GM10248 (cell line): ENCODE measurements at places on chromosomes 3 and 15.

- no peak for DNase-seq
Observed at GRCh38 chr15:93980261-93980911, 251.0 kb upstream of the MCTP2 start.

DNA sequence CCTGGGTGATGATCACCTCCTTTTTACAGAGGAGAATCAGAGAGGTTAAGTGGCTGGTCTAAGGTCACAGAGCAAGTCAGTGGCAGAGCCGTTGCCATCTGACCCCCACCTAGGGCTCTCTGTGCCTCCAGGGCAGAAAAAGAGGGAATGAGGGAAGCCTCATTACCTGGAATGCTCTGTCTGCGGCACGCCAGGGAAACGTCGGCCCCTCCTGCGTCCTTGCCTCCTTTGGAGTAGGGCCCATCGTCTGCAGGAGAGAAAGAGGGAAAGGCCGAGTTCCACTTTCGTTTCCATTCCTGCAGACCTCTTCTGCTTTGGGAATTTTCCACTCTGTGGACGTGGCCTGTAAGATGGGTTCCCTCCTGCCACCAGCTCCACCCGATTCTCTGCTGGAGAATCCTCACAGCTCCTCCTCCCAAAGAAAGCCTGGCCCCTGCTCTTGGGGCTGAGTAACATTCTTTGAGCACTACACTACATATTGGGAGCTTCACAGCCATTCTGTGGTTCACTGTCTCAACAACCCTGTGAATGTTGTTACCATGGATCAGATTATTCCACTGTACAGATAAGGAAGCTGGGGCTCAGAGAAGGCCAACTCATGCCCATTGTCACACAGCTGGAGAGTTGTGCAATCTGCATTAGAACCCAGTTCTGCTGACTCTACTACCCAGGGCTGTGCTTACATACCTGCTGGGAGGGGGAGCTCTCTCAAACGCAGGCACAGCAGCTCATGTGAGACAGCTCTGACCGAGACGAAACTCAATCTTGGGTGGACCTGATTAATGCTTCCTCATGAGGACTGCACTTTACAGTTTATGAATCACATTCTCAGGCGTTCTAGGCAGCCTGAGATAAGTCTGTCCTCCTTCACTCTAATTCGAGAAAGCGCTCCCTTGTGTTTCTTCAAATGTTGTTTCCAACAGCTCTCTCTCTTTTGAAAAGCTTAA, 14.2 kb downstream of the GRIP2 start:
- no peak for DNase-seq

DNA sequence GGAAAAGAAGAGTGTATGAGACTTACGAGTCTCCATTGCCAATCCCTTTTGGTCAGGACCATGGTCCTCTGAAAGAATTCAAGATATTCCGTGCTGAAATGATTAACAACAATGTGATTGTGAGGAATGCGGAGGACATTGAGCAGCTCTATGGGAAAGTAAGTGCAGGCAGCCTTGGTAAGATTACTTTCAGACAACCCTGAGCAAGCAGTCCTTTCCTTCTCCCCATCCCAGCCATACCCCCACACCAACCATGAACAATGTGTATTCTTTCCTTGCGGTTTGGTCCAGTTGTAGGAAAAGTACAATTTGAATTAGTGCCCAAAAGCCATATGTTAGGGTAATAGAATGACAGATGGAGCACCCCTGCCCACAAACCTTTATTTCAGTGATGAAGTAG, 5.6 kb downstream of the TSEN2 start:
- DNase-seq = no peak

DNA sequence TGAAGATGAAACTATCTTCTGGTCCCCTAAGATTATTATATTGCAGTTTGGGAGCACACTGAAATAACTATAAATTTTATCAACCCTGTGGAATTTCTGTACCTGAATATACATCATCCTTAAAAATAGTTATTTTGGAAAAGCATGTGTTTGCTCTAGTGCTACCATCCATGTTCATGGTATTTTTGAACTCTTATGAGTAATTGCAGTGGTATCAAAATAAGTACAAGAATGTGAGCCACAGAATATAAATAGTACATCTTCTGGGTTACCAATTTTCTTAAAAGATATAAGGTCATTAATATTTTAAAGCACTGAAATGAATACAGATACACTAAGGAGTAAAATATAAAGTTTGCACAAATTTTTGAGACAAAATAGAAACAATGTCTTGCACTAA, 206.5 kb downstream of the CBLB start:
- no peak for DNase-seq

DNA sequence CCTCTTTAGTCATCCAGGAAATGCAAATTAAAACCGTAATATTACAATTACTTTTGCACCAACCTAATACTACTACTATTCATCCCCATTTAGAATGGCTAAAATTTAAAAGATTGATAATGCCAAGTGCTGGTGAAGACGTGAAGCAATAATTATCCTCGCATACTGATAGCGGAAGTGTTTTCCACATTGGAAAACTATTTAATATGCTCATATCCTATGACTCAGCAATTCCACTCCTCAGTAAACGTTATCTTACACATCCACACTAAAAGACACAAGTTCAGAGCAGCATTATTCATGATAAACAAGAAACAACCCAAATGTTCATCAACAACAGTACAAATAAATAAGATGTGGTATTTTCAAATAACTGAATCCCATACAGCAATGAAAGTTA, 70.6 kb downstream of the VPS13C start:
- DNase-seq = no peak

GRCh38 chr3:8365541-8365940, 136.1 kb upstream of the LMCD1 start:
- no peak for DNase-seq

DNA sequence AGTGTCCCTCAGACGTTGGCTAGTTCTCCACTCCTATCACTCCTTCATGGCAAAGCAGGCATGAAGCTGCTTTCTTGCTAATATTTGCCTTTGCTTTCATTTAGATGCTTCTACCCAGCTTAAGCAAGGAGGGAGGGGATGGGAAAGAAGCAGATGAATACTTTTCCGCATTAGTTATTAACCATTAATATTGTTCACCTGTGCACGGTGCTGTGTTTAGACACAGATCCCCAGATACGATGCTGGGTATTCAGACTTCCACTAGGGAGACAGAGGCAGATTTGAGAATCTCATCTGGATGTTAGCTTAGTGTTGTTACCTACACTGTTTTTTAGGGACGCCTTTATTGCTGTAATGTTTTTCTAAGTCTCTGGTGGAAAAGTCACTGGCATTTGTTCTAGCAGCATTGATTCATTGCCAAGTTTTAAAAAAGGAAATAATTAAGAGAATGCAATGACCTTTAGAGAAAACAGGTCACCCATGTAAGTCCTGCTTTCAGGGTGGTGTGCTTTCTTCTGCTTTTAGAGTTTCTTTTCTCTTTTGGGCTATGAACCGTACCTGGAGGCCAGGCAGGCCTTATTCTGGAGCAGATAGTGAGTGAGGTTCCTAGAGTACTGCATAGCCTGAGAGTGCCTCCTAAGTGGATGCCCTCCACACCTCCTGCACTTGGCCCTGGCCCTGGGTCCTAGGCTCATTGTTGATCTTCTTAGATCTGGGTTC, 55.5 kb downstream of the MYZAP start:
- peak; percentile 26 for DNase-seq

DNA sequence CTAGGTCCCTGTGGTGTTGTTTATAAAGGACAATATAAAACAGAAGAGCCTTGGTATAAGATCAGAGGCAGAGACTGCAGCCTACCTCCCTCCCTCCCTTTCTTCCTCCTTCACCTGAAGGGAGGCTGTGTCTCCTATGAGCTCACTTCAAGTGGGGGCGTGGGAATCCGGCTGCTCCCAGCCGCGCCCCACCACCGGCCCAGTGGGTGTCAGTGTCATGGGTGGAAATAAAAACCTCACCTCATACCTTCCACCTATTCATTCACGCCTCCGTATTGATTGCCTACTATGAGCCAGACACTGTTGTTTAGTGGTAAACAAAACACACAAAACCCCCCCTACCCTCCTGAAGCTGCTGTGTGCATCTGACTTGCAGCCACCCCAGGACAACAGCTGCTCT, 181.9 kb downstream of the PDZRN3 start:
- no peak for DNase-seq

DNA sequence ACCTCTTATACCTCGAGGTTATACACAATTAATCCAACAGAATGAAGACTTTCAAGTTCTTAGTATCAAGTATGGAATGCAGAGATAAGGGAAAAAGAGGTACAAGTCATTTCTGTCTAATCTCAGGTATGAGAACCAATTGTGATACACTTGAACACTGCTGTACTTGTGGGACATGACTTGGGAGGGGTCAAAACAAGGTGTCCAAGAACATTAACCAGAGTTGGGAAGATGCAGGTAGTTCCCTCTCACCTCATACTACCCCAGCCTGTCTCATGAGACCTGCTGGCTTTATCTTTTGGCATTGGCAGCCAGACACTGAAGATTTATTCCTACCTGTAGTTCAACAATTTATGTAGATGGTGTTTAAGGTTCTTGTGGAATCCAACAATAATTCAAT, 209.7 kb downstream of the NR1D2 start:
- DNase-seq = no peak

DNA sequence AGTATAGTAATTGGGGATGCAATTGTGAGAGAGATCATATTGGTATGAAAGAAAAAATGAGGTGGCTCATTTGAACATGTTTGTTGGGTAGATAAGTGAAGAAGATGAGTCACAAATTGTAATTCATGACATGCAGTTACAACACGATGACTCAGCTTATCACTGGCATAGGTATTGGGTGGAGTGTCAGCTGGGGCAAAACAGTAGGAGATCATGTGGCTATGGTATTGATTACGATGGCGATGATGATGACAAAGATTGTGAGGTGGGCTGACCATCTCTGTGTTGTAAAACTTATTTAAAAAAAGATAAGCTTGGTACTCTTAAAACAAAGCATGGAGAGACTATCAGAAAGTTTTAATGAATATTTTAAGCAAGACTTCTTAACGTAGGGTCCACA, 11.6 kb upstream of the DPH6 start:
- DNase-seq = no peak
